NCI-H510A treated with DMSO at 0.1 percent for 48 hours (cell line): ENCODE measurements at places on chromosomes 5 and 9.

DNA sequence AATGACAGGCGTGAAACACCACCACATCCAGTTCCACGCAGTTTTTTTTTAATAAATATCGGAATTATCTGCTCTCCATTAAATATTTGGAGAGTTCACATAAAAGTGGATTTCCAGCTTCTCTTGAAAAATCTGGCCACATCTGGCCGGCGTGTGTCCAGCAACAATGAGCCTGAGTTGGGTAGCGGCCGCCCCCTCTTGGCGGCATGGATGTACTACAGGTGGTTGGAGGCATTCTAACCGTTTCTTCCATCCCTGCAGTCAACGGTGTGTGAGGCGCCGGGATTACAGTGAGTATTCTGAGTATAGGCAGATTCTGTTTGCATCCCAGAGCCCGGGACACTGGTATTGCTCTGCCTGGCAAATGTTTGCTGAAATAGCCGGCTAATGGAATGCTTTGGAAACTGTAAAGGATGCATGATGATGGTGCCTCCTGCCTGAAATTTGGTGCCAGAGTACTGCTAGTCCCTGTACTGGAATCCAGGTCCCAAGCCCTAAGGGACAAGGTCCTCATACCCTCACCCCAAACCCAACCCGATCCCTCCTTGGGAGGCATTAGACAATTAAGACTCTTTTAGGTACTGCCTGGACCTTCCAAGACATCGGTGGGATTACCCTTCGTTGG, 13.6 kb upstream of the GM2A start:
- DNase-seq, result peak; percentile 6

DNA sequence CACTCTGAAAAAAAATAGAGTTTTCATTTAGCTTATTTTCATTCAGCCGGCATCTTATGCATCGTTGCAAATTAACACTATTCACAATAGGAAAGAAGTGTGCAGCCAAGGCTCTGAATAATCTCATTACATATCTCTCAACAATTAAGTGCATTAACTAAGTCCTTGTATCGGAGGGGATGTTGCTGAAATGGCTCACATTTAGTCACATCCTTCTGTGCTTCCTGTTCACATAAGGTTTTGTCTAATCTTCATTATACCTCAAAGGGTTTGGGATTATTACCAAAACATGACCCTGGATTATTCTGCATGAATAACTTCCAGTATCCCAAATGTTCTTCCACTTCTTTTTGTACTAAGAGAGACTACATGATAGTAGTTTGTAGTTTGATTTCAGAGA, 278.0 kb upstream of the GRIA1 start:
- no peak for DNase-seq

- no peak for DNase-seq
Measured at GRCh38 chr5:134982230-134982629, 14.5 kb downstream of the CATSPER3 start.

- DNase-seq, result no peak
Measured at GRCh38 chr9:129432297-129433154, 188.4 kb downstream of the C9orf50 start.

GRCh38 chr5:54676481-54677340, 159.2 kb downstream of the SNX18 start:
- DNase-seq, result no peak
